Upper lobe of left lung (tissue), 6 donors: ENCODE measurements at places on chromosomes 7 and 10. TPM values are rescaled to one million over a fixed set of nuclear protein-coding genes. Genes with fewer than 3 reads are reported as not detected.

The ST8SIA6 gene
- total RNA-seq, result 7.0 TPM

The GBX1 gene
- not detected for total RNA-seq

The TMEM273 gene
- total RNA-seq, result 12.3 TPM

The KCNMA1 gene
- 18.6 TPM for total RNA-seq

The LIPN gene
- total RNA-seq, result 0.91 TPM

The SPAM1 gene
- not detected for total RNA-seq

The ZPBP gene
- not detected for total RNA-seq

The RAPGEF5 gene
- total RNA-seq, result 152 TPM

The SLC16A12 gene
- total RNA-seq, result 2.4 TPM

The RELN gene
- total RNA-seq, result 2.7 TPM

The TMEM176A gene
- total RNA-seq, result 67.9 TPM

The KLLN gene
- total RNA-seq, result 0.54 TPM

The NACAD gene
- total RNA-seq, result 2.3 TPM

The HTR7 gene
- total RNA-seq, result not detected
